Stimulated activated CD4-positive, alpha-beta T cell treated with anti-CD3 and anti-CD28 coated beads, Interleukin-15, amount 100 ng/mL, for 1 hour (primary cell): ENCODE measurements at places on chromosomes 16 and 17.
A peak's percentile ranks its signal among the peaks of the same experiment; 100 is the strongest.

- no peak for DNase-seq
These were observed 10.6 kb upstream of the NUP85 start for GRCh38 chr17:75194879-75195278.

DNA sequence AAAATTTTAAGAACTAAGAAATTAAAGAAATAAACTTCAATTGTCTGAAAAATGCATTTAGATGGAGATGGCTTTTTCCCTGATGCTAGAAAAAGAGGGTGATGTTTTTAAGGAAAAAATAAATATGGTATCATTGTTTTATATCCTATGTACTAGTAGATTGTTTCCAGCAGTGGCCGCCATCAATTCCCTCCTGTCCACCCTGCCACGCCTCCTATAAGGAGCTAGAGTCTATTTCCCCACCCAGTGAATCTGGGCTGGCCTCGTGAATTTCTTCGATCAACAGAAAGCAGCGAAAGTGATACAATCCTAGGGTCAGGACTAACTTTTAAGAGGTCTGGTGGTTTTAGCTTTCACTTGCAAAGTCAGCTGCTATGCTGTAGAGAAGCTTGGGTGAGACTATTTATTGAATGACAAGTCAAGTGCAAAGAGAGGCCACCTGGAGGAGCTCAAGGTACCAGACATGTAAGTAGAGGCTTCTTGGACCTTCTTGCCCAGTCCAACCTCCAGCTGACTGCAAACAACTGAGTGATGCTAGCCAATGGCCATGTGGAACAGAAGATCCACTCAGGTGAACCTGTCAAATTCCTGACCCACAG is 80.9 kb upstream of the MTMR4 start:
- no peak for DNase-seq

DNA sequence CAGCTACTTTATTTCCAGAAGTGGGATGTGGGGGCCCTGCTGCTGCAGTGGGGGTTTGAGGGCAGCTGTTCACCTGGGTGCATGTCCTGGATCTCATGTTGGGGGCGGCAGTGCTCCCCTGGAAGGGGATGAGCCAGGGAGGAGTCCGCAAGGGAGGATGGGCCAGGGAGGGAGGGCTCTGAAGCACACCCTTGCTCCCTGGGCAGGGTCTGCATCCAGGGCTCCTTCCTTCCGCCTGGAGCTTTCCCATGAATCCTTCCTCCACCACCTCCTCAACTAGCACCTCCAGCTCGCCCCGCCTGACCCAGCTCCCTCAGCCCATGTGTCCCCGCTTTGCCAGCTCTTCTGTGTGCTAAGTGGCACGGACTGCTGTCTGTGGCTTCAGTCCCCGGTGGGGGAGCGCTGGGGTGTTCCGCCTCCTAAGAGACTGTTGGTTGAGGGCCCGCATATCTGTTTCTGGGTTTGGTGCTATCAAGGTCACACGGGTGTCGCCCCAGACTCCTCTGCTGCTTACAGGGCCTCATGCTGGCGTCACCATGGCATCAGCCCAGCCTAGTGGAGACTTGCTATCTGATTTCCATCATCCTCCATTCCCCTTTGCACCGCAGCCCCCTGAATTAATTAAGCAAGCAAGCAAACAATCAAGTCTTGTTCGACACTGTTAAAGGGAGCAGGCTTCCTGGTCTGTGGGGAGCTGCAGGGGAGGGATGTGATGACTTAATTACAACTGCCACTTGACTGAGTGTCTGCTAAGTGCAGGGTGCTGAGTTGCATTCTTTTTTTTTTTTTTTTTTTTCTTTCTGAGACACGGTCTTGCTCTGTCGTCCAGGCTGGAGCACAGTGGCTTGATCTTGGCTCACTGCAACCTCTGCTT is 71.8 kb downstream of the PRKCA start:
- DNase-seq, result peak; percentile 12

DNA sequence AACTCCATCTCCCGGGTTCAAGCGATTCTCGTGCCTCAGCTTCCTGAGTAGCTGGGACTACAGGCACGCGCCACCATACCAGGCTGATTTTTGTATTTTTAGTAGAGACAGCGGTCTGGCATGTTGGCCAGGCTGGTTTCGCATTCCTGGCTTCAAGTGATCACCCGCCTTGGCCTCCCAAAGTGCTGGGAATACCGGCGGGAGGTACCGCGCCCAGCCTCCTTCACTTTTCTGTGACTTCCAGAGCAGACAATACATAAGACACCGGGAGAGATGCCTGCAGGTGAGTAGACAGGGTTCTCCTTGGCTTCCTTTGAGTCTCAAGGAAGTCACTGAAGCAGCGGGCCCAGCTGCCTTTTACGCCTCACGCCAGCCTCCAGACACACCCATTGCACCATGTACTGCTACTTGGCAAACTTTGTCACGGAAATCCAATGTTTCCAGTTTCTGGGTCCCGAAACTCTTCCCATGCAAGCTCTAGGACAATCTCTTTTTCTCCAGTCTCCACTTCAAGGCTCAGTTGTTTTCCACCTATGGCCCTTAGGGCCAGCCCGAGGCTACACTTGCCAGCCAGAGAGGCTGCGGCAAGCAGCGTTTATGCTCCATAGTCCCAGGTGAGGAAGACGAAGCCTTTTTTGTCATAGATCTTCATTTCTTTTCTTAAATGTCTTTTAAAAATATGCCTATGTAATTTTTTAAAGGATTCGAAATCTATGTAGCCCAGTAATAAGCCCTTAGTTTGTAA is 886 bp upstream of the OR1F1 start:
- DNase-seq, result no peak

DNA sequence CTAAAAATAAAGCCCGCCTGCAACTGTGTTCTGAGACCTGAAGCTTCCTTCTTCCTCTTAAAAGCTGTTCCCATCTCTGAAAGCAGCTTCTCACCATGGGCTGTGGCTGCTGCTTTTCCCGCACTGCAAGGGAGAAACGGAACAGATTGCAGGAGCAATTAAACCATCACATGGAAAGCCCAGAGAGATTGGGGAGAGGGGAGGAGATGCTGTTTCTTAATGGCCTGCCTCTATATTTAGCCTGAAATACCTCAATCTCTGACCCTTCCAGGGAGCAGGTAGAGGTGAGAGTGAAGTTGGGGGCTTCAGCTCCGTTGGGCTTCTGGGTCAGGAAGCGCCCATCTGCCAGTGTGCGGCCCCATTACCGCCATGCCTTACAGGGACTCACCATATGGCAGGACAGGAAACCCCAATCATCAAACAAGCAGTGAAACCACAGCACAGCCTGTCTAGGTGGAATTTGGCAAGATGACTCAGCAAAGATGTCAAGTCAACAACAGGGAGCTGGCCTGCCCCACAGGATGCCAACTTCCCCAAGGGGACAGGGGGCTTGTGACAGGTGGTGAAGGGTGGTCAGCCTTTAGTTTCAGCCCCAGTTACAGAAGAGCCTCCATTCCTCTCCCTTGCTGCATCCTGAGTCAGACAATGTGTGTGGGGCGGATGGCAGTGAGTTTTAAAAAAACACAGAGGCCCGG is 286.6 kb upstream of the CCL2 start:
- DNase-seq, result no peak

DNA sequence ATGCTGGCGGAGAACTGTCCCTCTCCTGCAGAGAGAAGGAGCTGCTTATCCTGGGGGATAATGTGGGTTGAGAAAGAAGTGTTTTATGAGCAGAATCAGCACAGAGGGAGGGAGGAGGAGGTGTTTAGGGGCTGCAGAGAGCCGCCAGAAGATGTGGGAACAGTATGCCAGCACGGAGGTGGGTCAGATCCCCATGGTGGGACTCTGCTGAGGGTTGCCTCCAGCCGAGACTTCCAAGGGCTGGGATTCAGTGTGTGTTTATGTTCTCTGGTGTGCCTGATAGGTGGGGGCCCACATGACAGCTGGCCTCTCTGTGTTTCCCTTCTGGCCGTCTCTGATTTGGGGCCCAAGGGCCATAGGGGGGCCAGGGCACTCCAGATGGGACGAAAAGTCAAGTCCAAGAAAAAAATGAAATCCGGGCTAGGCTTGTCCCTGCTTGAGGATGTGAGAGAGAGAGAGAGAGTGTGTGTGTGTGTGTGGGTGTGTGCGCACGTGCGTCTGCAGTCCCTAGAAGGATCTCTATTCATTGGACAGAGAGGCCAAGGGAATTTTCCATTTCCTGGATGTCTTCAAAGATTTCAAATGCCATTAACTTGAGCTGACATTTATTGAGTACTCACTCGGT is 21.6 kb downstream of the PRKCB start:
- no peak for DNase-seq

DNA sequence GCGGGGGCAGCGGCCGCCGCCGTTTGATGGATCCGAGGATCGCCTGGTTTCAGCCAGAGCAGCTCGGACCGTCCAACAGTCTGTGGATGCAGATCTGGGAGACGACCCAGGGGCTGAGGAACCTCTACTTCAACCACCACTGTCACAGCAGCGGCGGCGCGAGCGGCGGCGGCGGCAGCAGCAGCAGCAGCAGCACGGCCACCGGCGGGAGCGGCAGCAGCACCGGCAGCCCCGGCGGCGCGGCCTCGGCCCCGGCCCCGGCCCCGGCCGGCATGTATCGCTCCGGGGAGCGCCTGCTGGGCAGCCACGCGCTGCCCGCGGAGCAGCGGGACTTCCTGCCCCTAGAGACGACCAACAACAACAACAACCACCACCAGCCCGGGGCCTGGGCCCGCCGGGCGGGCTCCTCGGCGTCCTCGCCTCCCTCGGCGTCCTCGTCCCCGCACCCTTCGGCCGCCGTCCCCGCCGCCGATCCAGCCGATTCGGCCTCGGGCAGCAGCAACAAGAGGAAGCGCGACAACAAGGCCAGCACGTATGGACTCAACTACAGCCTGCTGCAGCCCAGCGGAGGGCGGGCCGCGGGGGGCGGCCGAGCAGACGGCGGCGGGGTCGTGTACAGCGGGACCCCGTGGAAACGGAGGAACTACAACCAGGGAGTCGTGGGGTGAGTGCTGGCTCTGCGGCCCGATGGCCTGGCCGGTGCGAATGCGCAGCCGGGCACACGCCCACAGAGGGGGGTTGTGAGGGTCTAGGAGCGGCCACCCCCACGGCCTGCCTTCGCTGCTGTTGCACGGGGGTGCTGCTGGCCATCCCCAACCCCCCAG is 702 bp downstream of the TENT4B start:
- peak; percentile 29 for DNase-seq

- peak; percentile 62 for DNase-seq
These were observed 304.4 kb downstream of the SEC14L1 start for GRCh38 chr17:77444984-77445759.

- DNase-seq, result no peak
These were observed 661 bp downstream of the LRRC3C start for GRCh38 chr17:39927929-39928857.

GRCh38 chr17:72240333-72240732 is 119.5 kb downstream of the SOX9 start:
- no peak for DNase-seq
